Activated T-helper 1 cell treated with anti-CD3 and anti-CD28 coated beads, Interleukin-2, amount 50 U/mL, for 16 hours (primary cell): ENCODE measurements at places on chromosomes 2 and 18.

DNA sequence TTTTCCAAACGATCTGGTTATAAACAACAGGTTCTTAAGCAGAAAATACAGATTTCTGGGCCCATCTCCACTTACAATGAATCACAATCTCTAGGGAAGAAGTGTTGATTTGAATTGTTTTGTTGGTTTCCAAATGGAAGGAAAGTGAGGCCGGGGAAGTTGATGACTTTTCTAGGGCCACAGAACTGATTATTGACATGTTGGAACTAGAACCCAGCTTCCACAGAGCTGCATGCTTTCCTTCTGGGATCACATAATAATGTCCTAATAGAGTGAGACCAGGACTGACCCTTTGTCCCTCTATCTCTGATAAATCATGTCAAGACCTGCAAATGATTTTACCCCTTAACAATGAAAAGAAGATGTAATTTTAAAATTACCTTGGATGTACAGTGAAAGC, 332.2 kb downstream of the OSR1 start:
- DNase-seq, result no peak

- DNase-seq, result no peak
These were observed 750 bp downstream of the STRADB start for GRCh38 chr2:201452058-201452921.

GRCh38 chr2:161414042-161415033, 1.8 kb upstream of the TBR1 start:
- DNase-seq, result no peak

DNA sequence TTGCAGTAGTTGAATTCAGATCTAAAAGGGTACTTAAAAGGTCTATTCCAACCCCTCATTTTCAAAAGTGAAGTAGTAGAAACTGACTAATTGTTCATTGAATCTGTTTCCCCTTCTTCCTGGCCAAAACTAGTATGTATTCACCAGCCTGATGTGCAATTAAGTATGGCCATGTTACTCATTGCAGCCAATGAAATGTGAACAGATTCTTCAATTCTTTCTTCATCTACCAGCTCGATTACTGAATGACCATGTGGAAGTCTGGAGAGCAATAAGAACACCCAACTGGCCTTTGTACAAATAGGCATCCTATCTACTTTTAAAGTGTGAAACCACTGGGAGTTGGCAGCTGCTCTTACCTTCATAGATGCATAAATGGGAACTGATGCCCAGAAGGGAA, 449.0 kb upstream of the ID2 start:
- DNase-seq, result no peak
